Peyer's patch (tissue), 4 donors: ENCODE measurements at places on chromosomes 1 and 21.

DNA sequence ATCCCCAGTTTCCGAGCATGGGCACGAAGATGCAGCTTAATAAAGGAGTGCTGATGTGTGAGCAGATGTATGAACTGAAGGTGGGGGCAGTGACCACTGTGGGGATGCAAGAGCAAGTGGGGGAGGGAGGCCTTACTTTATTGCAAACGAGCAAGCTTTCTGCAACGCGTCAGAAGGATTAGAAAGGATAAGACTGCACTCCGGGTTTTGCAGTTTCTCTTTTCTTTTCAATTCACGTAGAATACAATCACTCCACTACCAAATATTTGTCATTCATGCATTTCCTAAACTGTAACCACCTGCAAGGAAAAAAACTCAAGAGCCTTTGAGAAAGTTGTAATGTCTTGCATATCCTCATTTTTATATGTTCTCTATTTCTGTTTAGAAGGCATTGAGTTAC lies 4.3 kb upstream of the OR2C3 start:
- DNase-seq = no peak

- DNase-seq = no peak
Observed at GRCh38 chr21:42614811-42615351, 38.5 kb upstream of the PDE9A start.

- no peak for DNase-seq
Observed at GRCh38 chr1:214471458-214471857, 79.9 kb downstream of the PTPN14 start.

DNA sequence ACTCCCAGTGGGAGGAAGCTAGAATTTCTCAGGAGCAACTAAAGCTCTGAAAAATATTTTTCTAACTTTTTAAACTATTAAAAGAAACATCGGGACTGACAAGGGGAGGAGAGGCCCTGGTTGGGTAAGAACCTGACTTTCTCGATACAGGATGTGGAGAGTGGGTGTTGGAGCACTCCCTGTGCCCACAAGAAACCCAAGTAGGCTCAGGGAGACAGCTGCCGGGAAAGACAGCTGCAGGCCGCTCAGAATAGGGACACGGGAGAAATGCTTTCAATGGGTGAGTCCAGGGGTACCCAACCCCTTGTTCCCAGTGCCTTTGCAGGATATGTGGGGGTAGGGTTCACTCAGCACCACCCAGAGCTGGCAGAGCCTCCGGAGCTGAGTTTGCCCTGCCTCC lies 43.6 kb downstream of the PLEKHA6 start:
- DNase-seq = no peak

- no peak for DNase-seq
Observed at GRCh38 chr1:193694741-193695140, 508.3 kb upstream of the B3GALT2 start.

DNA sequence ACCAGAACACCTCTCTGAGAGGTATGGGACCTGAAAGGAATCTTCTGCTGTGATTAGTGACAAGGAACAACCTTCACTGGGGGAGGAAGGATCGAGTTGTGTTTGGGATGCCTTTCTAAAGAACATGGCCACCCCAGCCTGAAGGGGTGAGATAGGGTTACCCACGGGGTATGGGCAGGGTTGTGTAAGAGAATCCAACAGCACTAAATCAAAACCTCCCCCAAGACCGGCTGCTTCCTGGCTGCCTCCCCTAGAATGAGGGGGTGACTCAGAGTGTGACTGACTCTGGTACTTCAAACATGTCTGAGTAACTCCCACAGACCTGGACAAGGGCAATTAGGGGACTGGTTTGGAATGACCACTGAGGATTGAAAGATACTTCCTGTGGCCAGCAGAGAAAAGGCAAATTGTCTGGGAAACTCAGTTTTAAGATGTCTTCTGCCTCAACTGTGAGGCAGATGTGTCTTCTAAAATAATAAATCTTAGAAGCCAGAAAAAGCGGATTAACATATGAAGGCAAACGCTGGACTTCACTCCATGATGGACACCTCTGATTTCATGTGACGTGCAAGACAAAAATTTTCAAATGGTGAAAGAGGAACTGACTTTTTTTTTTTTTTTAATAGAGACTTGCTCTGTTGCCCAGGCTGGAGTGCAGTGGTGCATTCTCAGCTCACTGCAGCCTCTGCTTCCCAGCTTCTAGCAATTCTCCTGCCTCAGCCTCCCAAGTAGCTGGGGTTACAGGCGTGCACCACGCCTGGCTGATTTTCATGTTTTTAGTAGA lies 6.7 kb upstream of the PTPN14 start:
- DNase-seq = no peak

DNA sequence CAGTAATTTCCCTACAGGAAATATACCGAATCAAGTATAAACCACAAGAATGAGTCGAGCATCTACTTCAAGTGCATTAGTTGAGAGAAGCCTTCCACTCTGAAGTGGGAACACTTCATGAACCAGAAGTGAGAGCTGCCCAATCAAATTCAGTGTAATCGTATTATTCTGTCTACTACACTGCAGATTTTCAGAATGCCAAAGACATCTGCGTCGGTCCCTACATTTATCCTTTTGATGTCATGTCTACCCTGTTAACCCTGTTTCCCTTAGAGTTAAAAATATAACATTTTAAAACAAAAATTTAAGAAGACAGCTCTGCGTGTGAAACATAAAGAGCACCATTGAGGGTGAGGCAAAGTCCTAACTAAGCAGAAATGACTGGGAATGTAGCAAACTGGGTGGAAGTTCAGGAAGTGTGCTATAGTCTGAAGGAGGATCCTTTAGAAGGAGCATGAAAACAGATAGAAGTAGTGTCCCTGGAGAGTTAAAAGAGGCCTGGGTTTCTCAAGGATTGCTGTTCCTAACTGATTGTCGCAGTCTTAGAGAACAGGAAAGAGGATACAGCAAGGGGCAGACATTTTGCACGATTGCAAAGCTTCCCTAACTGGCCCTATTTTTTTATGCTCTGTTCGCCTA lies 291.2 kb downstream of the PTPRC start:
- DNase-seq = no peak

GRCh38 chr1:229986737-229987337 lies 80.2 kb upstream of the GALNT2 start:
- DNase-seq = no peak

GRCh38 chr21:34974162-34974981 lies 74.7 kb downstream of the RUNX1 start:
- peak; percentile 27 for DNase-seq

GRCh38 chr1:59043796-59044195 lies 253.1 kb upstream of the FGGY start:
- DNase-seq = peak; percentile 90

GRCh38 chr1:171256940-171257606 lies 8.8 kb downstream of the FMO1 start:
- peak; percentile 90 for DNase-seq
